ENCODE measurements at places on chromosomes 4 and X.

DNA sequence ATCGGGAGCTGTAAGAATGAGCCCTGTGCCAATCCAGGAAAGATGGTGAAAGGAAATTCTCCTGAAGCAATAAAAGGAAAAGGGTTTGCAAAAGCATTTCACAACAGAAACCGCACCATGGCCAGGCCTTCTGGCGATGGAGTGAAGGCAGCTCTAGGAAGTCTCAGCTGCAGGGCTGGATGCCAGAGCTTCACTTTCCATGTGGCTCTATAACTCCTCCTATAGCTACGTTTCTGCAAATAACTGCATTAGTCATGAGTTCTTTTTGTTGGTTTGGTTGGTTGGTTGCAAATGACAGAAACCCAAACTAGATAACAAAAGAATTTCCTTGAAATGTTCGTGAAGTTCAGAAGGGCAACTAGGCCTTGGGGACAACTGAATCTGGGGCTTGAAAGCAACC, 84.6 kb downstream of the RELL1 start:
- DNase-seq: no peak

DNA sequence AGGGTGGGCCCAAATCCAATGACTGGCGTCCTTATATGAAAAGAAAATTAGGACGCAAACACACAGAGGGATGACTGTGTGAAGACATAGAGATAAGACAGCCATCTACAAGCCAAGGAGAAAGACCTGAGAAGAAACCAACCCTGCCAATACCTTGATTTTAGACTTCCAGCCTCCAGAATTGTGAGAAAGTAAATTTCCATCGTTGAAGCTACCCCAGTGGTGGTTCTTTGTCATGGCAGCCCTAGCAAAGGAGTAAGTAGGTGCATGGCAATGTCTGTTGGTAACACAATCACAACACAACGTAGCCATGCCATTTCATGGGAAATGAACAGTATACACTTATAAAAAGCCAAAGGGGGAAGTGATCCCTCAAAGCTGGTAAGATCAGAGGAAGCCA, 25.3 kb downstream of the SMIM20 start:
- no peak for DNase-seq

DNA sequence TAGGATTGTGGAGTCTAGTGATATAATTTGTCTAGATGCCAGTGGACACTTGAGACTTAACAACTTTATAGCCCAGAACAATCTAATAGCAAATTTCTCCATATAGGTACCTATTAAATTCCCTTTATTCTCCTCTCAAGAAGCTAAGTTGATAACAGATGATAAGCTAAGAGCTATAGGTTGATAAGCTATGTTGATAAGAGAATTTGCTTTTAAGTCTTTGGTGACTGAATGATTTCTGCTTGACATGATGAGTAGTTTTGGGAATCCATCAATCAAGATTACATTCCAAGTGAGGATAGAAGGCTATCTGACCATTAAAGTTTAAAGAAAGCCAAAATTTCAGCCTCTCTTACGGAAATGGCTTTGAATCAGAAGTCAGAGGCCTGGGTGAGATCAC, 131.6 kb downstream of the EMCN start:
- DNase-seq: no peak

- no peak for DNase-seq
These were observed 6.8 kb downstream of the STAP1 start for GRCh38 chr4:67565284-67565683.

- DNase-seq: no peak
These were observed 78.2 kb downstream of the SLC10A7 start for GRCh38 chr4:146443525-146443924.

GRCh38 chrX:18353931-18354368, 538 bp downstream of the SCML2 start:
- DNase-seq: peak; percentile 37

DNA sequence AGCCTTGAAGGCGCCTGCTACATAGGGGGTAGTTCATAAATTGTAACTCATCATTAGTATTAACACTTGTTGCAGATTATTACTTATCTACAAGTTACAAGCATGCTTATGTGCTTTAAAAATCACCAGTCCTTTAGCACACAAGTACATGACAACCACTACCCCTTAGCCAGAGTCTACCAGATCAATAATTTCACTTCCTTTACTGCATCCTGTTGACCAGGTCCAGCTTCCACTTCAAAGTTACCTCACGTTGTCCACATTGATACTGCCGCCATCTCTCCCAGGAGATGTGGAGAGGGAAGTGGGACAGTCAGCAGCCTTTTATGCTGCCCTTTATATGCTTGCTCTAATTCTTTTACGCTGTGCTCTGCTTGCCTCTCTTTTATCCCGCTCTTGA, 231.3 kb upstream of the CXXC4 start:
- no peak for DNase-seq

DNA sequence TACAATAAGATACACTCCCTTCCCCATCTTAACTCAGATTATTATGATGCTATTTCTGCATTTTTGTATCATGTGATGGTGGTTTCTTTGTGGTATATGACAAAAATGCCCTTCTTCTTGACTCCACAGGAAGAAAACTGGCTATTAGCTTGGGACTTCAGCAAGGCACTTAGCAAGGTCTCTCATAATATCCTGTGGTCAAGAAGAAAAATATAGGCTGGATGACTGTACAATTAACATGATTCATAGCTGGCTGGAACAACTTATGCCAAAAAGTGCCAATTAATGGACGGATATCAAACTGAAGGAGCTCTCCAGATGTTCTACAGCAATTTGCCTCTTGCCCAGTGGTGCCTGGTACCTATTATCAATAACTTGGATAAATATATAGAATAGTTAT, 2.3 kb upstream of the MID1IP1 start:
- DNase-seq: no peak

DNA sequence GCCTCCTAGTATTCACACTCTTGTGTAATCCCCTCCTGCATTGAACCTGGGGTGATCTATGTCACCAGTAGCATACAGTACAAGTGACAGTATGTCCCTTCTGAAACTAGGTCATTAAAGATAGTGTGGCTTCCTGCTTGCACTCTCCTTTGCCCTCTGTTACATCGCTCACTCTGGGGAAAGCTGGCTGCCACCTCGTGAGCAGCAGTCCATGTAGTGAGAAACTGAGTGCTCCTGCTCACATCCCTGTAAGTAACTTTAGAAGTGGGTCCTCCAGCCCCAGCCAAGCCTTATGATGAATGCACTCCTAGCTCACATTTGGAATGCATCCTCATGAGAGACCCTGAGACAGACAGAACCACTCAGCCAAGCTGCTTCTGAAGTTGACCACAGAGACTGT, 89.8 kb upstream of the TNIP3 start:
- no peak for DNase-seq

- DNase-seq: no peak
These were observed 488.7 kb downstream of the TRIML1 start for GRCh38 chr4:188627892-188628291.

DNA sequence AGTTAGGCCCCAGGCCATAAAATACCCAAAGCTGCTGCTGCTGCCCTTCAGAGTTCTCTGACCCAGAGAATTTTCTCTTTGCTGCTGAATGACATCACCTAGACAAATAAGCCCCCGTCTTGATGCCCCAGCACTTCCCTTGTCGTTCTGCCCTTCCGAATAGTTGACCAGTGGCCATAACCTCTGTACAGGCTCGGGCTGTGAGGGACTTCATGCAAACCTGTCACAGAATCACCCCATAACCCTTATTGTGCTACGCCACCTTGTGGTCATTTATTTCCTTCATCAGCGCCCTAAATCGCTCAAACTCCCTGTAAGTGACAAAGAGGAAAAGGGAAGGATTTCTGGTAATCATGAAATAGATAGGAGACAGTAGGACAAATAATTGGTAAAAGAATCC, 18.8 kb downstream of the SPACA5 start:
- DNase-seq: no peak

- DNase-seq: no peak
These were observed 15.6 kb downstream of the CHRNA9 start for GRCh38 chr4:40350627-40351227.

- DNase-seq: no peak
These were observed 249.3 kb upstream of the DIPK2B start for GRCh38 chrX:45449982-45450381.

DNA sequence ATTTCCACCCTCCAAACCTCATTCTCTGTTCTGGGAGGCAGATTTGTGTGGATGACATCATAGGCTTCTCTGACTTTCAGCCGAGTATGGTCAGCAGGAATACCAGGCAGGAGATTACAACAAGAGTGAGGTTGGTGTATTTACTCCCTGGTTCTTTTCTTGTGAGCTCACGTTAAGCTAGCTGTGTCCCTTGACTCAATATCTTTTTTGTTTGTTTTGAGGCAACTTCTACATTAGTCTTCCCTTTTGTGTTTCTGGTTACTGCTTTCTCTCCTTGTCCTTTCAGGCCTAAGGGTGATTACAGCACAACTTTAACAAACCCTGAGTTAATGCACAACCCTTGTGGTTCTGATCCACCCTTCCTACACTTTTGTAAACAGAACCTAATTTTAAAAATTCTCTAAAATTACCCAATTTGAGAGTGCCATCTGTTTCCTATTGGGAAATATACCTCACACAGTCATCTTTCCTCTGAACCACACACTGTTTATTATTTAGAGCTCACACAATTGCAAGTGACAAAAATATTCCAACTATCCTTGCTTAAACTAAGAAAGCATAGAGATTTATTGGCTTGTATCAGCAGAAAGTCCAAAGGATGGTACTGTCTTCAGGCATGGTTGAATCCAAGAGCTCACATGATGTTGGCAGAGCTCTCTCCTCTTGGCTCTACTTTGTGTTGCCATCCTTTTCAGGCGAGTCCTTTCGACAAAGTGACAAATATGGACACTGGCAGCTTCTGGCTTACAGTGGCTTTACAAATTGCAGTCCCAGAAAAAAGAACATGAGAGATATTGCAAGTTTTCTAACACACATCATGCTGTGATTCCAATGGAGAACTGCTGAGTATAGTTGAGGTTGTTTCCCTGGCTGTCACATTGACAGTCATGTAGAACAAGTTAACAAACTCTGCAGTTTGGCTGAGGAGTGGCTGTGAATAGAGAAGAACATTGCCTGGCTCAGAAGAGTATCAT, 150.5 kb upstream of the DDIT4L start:
- DNase-seq: no peak

DNA sequence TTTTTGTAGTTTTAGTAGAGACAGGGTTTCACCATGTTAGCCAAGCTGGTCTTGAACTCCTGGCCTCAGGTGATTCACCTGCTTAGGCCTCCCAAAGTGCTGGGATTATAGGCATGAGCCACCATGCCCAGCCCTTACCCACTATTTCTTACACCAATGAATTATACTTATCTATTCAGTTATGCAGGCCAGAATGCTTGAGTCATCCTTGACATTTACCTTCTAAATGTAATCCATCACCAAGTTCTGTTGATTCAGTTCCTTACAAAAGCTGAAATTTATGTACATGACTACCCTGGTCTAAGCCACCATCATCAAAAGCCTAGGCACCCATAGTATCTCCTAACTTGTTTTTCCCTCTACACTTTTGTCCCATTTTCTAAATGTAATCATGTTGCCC, 585.7 kb downstream of the IL15 start:
- no peak for DNase-seq

DNA sequence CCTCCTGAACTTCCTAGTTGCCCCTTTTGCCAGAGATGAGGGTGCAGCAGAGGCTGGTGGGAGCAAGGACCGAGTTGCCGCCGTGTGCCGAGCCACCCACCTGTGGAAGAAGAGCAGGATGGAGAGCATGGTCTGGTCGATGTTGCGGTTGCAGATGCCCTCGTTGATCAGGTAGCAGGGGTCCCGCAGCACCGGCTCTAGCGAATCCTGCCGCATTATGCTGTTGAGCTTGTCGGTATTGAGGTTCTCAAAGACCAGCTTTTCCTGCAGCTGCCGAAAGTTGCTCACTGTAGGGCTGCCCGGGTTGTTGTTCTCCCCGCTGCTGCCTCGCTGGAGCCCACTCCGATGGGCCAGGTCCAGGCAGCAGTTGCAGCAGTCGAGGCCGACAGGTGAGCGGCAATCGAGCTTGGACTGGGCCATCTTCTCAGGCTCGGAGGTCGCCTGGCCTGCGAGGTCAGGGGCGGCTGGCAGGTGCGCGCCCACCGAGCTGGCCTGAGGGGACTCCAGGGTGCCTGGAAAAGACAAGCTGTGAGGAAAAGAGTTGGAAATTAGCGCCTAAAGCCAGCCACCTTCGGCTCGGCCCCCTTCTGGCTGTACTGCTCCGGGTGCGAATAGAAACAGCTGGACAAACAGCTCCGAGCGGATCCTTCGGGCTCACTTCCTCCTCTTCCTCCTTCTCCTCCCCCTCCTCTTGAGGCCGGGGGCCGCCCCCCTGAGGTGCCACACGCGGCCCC, 420 bp downstream of the TSC22D3 start:
- no peak for DNase-seq

DNA sequence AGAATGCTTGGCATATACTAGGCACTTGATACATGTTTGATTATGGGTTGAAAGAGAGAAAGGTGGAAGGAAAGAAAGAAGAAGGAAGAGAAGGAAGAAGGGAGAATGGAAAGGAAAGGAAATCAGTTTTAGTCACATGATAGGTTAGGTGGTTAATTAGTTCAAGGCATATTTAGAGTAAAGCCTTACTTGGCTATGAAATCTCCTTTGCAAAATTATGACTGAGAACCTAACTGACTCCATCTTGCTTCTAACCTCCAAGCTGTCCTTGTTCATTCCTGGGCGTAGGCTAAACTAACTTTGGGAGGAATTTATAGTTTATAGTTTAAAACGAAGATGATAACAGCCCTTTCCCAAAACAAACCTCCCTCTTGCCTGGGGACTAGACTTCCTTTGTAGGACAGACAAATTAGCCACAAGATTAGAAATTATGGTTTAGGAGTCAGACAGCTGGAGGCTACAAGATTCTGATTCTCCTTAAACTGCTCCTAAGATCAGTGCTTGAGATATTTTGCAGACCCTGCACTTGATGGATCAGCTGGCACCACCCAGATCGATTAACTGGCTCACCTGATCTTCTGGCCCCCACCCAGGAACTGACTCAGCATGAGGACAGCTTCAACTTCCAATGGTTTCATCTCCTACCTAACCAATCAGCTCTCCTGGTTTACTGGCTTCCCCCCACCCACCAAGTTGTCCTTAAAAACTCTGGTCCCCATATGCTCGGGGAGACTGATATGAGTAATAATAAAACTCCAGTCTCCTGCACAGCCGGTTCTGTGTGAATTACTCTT, 55.0 kb downstream of the TXK start:
- no peak for DNase-seq

DNA sequence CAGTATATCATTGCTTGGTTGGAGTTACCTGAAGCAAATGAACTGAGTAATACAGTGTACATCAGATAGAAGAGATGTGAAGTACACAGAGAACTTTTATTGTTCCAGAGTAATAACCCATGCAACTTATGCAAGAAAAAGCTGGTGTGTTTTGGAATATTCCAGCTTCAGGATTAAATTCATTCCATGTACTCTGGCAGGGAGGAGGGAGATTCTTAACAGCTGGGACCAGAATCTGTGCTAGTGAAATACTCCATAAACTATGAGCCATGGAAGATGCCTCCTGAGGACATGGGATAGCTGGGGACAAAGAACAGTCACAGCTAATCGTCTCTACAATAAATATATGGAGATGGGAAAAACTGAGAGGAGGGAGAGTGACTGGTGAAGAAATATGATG, 101.6 kb upstream of the OTUD4 start:
- DNase-seq: no peak

- DNase-seq: no peak
These were observed 179.1 kb upstream of the KLHL4 start for GRCh38 chrX:87338510-87338909.

- no peak for DNase-seq
These were observed 56.4 kb downstream of the RAB28 start for GRCh38 chr4:13427599-13428325.

- DNase-seq: no peak
These were observed 27.5 kb upstream of the PDGFC start for GRCh38 chr4:156999175-156999517.

- no peak for DNase-seq
These were observed 87.7 kb downstream of the FAM13A start for GRCh38 chr4:88969271-88969670.

GRCh38 chr4:149511558-149512298, 303.9 kb downstream of the IQCM start:
- no peak for DNase-seq
